A549 treated with RU486 at 1 μM for 4 hours (cell line): ENCODE measurements at places on chromosomes 4 and X. TPM values are rescaled to one million over a fixed set of nuclear protein-coding genes. Genes with fewer than 3 reads are reported as not detected.

The POF1B gene
- 2.1 to 3.3 TPM (median 3.0 TPM) in 5 replicates for total RNA-seq

The MAGEA9B gene
- total RNA-seq: 0.11 TPM in 1 of 5 replicates, not detected in the others

The SEPSECS gene
- 2.1 to 3.2 TPM (median 2.5 TPM) in 5 replicates for total RNA-seq

The ANOS1 gene
- 0.02 to 0.23 TPM (median 0.06 TPM) in 4 of 5 replicates, not detected in the other for total RNA-seq

The CSAG1 gene
- 0.25 to 0.82 TPM (median 0.59 TPM) in 5 replicates for total RNA-seq

The TNIP3 gene
- 0.22 to 0.68 TPM (median 0.32 TPM) in 5 replicates for total RNA-seq

The SOD3 gene
- not detected in 5 replicates for total RNA-seq

The ERAS gene
- total RNA-seq: 0.13 TPM in 1 of 5 replicates, not detected in the others

The FAM184B gene
- total RNA-seq: 0.03 to 0.05 TPM (median 0.03 TPM) in 4 of 5 replicates, not detected in the other

The APELA gene
- total RNA-seq: not detected in 5 replicates

The SERPINA7 gene
- not detected in 5 replicates for total RNA-seq

The ZXDA gene
- total RNA-seq: 1.3 to 1.9 TPM (median 1.6 TPM) in 5 replicates

The MAGEA2B gene
- total RNA-seq: 0.23 TPM in 1 of 5 replicates, not detected in the others

The EFHC2 gene
- total RNA-seq: 0.21 to 0.42 TPM (median 0.27 TPM) in 5 replicates

The DGAT2L6 gene
- not detected in 5 replicates for total RNA-seq

The PF4V1 gene
- not detected in 5 replicates for total RNA-seq

The SPP1 gene
- total RNA-seq: 154 to 221 TPM (median 176 TPM) in 5 replicates

The PRR32 gene
- not detected in 5 replicates for total RNA-seq

The NDUFA1 gene
- 230 to 343 TPM (median 260 TPM) in 5 replicates for total RNA-seq

The KCNE5 gene
- total RNA-seq: 0.14 to 0.21 TPM (median 0.19 TPM) in 4 of 5 replicates, not detected in the other

The SLC10A6 gene
- not detected in 5 replicates for total RNA-seq

The ARHGEF9 gene
- 4.9 to 5.9 TPM (median 5.3 TPM) in 5 replicates for total RNA-seq

The TRIM60 gene
- total RNA-seq: not detected in 5 replicates

The SLC6A8 gene
- 8.8 to 12.5 TPM (median 9.8 TPM) in 5 replicates for total RNA-seq

The TRAM1L1 gene
- total RNA-seq: 0.32 to 0.74 TPM (median 0.61 TPM) in 5 replicates

The STBD1 gene
- 6.0 to 8.6 TPM (median 8.6 TPM) in 5 replicates for total RNA-seq

The NR0B1 gene
- total RNA-seq: 23.6 to 46.2 TPM (median 36.4 TPM) in 5 replicates

The RAP2C gene
- total RNA-seq: 27.5 to 52.2 TPM (median 30.4 TPM) in 5 replicates
